ENCODE measurements at places on chromosomes 13 and 19. TPM values are rescaled to one million over a fixed set of nuclear protein-coding genes. Genes with fewer than 3 reads are reported as not detected.

Gene TEX29
- not detected for total RNA-seq

Gene C19orf73
- total RNA-seq: 1.4 TPM

Gene VAV1
- total RNA-seq: 0.05 TPM

Gene GAPDHS
- total RNA-seq: not detected

Gene IER2
- total RNA-seq: 80.4 TPM

GRCh38 chr13:79440958-79441528 is 35.0 kb upstream of the RBM26 start:
- H3K4me1 ChIP-seq: no peaks in the 10 kb centered on the region
- no peaks in the 10 kb centered on the region for H3K27me3 ChIP-seq
- H3K36me3 ChIP-seq: no peaks in the 10 kb centered on the region
- H3K27ac ChIP-seq: no peak overlapping the region
- DNase-seq: no peak

DNA sequence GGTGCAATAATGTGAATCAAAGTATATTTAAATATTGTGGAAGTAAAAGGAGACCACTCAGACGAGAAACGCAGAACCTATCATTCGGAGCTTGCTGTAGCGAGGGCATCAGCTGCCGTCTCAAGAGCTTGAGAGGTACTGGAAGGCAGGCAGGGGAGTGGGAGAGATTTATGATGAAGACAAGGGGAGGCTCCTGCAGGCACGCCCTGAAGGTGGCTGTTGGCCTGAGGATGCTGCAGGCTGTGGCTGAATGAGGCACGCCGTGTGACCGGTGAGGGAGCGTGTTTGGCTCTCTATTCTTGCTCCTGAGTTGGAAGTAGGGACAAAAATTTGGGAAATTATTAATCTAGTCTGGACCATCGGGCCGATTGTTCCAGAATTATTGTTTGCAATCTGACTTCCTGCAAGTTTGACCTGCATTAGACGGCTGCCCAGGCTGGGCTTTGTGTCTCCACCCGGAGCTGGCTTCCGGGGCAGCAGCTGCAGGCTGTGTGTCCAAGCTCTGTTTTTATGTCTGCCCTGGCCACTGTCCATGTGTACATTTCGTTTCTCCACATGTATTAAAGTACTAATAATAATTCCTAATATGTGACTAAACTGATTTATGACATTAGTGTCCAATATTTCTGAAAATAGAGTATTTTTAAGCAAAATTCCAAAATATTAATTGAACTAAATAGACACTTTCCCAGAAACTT is 91.1 kb upstream of the ANKRD10 start:
- no peak overlapping the region for H3K27ac ChIP-seq
- no peak overlapping the region for H3K4me3 ChIP-seq
- no peaks in the 10 kb centered on the region for H3K4me1 ChIP-seq
- H3K36me3 ChIP-seq: no peaks in the 10 kb centered on the region
- DNase-seq: no peak
- H3K27me3 ChIP-seq: no peaks in the 10 kb centered on the region

GRCh38 chr13:98450026-98450425 is 126.9 kb downstream of the STK24 start:
- no peak for DNase-seq
- no peak overlapping the region for H3K4me3 ChIP-seq
- no peaks in the 10 kb centered on the region for H3K27me3 ChIP-seq
- no peaks in the 10 kb centered on the region for H3K4me1 ChIP-seq

DNA sequence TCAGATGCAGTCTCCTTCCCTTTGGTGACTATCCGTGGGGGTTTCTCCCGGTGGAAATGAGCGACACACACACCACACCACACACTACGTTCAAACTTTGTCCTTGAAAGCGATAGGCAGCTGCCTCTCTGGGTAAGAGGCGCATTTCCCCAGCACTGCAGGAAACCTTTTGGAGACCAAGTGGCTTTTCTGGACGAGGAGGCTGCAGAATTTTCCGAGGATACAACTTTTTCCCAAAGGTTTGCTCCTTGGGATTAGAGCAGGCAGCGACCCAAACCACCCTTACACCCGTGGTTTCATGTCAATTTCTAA is 38.2 kb upstream of the FLT1 start:
- H3K27ac ChIP-seq: no peak overlapping the region
- H3K36me3 ChIP-seq: no peaks in the 10 kb centered on the region
- peaks cover 4% of the 10 kb centered on the region for H3K4me1 ChIP-seq
- H3K27me3 ChIP-seq: peaks cover 9% of the 10 kb centered on the region
- no peak for DNase-seq

DNA sequence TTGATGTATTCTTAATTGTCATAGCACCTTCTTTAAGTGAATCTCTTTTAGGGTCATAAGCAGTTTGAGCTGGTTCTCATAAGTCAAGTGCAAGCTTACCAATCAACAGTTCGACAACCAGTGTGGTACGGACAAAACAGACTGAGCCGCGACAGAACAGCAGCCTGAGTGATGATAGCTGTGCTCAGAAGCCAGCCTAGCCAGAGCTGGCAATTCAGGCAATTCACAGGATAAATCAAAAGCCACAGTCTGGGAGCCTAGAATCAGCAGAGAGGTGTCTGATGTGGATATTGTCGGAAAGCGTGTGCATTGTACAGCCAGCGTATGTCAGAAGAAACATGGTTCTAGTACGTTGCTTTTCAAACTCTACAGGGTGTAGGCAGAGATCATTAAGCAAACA is 14.9 kb downstream of the UBE2L5 start:
- no peak for DNase-seq
- H3K27ac ChIP-seq: no peak overlapping the region
- H3K4me1 ChIP-seq: no peaks in the 10 kb centered on the region
- no peak overlapping the region for H3K4me3 ChIP-seq

GRCh38 chr19:3374369-3375112 is 8.2 kb downstream of the NFIC start:
- peak overlapping the region; percentile 20 for H3K4me3 ChIP-seq
- DNase-seq: no peak
- H3K4me1 ChIP-seq: peaks cover 57% of the 10 kb centered on the region
- no peaks in the 10 kb centered on the region for H3K27me3 ChIP-seq
- H3K36me3 ChIP-seq: no peaks in the 10 kb centered on the region

DNA sequence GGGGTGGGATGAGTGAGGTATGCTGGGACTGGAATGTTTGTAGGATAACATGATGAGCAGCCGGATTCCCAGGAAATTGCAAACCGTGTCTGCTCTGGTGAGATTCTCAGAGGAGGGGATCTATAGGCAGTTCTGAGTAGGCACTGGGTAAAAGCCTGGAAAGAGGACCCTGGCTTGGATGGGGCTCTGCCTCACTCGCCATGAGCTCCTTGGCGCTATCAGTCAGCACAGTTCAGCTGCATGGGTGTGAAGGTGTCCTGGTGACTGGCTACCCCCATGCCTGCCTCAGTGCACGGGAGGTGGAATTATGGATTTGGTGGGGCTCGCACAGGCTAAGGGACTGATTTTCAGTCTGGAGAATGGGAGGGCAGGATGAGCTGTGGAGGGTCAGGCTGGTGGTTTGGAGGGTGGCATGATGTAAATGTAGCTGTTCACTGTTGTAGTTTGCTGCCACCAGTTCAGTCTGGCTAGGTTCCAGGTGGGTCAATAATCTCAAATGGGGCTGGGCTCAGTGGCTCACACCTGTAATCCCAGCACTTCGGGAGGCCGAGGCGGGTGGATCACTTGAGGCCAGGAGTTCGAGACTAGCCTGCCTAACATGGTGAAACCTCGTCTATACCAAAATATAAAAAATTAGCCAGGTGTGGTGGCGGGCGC is 9.2 kb upstream of the ZNF627 start:
- no peak for DNase-seq
- peak overlapping the region; percentile 18 for H3K4me3 ChIP-seq
- H3K27ac ChIP-seq: no peak overlapping the region

DNA sequence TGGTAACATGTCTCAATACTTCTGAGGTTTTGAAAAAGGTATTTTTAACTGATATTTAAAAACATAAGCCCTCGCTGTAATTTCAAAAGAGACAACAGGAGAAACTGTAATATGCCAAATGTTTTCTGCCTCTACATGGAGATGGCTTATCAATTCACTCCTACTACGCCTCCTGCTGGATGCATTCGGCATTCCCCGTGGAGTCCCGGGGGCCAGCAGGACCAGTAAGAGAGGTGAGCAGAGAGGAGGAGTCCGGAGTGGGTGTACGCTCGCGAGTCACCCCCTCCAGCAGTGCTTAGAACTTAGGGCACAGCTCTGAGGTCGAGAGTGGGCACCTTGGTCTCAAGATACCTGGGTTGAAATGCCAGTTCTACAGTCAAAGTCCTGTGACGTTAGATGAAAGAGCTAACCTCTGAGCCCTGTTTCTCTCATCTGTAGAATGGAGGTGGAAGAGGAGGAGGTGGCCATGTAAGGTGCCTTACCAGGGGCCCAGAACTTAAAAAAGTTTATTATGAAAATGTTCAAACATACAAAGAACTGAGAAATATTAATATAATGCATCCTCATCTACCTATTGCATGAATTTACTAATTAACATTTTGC is 110.2 kb downstream of the STK24 start:
- no peak for DNase-seq
- no peaks in the 10 kb centered on the region for H3K27me3 ChIP-seq
- no peaks in the 10 kb centered on the region for H3K36me3 ChIP-seq
- no peaks in the 10 kb centered on the region for H3K4me1 ChIP-seq
- no peak overlapping the region for H3K4me3 ChIP-seq

DNA sequence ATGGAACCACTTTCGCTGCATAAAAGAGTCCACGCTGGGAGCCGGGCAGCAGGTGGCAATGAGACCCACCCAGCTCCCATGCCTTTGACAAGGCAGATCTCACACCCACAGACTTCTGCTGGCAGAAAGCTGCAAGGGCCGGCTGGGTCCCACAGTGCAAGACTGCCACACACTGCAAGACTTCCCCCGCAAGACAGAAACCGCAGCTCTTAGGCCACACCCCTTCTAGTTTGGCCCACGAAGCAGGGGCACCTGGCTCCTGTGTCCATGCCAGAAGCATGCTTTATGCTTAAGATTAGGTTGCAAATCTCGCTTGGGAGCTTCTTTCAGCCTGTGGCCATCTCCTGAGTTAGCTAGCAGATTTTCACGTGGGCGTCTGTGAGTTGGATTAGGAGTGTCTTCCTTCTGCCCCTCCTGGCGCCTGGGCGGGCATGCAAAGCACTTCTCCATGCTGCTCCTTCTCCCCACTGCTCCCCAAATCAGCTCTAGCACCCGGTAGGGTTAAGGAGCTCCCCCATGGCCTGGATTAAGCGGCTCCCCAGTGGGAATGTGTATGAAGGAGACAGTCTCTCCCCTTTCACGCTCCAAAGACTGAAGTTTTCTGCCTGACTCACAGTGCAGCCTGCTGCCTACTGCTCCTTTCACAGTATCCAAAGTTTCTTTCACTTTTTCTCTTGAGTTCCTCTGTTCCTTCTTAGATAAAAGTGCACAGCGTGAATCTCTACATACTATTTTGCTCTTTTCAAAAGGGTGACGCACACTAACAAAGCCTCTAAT is 17.7 kb downstream of the GPC6 start:
- no peak for DNase-seq
- H3K27me3 ChIP-seq: no peaks in the 10 kb centered on the region
- H3K4me3 ChIP-seq: peak overlapping the region; percentile 23
- no peaks in the 10 kb centered on the region for H3K36me3 ChIP-seq
- H3K4me1 ChIP-seq: no peaks in the 10 kb centered on the region

DNA sequence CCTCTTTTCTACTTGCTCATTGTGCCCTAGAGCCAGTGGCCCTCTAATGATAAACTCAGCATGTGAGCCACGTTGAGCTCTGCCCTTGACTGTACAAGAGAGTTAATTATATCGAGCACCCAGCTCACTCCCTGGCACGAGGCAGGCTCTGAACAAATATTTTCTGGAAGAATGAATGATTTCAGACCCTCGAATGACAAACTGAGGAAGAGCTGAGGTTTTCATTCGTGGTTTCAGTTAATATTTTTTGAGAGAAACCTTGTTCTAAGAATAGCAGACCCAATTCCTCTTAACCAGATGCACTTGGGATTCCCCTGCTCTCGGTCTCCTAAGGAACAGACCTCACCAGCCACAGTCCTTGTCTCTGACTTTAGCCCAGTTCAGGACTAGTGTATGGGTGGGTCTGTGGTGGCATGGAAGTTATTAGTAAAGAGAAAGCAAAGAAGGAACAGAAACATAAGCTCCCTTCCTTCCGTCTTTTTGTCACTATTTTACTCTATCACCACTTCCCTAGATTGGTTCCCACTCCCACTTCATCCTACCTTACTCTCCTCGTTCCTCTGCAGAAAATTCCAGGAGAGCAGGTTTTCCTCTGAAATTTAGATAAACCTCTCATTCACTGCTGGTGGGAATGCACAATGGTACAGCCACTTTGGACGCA is 22.1 kb upstream of the WDFY2 start:
- no peak overlapping the region for H3K4me3 ChIP-seq
- no peak overlapping the region for H3K27ac ChIP-seq
- DNase-seq: no peak
- no peaks in the 10 kb centered on the region for H3K36me3 ChIP-seq

- no peak overlapping the region for H3K27ac ChIP-seq
- no peak overlapping the region for H3K4me3 ChIP-seq
Observed at GRCh38 chr19:2381148-2381820, 21.2 kb downstream of the TMPRSS9 start.

DNA sequence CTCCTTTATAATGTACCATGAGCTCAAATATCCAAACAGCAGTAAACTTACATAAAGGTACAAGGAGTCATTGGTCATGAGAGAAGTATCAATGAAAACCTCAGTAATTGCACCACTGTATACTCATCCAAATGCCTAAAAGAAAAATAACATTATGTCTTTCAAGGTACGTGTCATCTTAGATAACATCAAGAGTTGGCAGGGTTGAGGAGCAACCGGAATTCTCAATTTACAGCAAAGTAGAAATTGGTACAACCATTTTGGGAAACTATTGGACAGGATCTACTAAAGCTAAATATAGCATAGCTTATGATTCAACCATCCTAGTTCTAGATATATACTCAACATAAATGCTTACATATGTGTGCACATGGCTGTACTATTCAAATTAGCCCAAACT is 502.8 kb downstream of the GPC6 start:
- H3K27ac ChIP-seq: no peak overlapping the region
- no peak overlapping the region for H3K4me3 ChIP-seq
- H3K36me3 ChIP-seq: no peaks in the 10 kb centered on the region

- H3K4me1 ChIP-seq: peaks cover 4% of the 10 kb centered on the region
- no peaks in the 10 kb centered on the region for H3K36me3 ChIP-seq
- peak overlapping the region; percentile 29 for H3K27ac ChIP-seq
- no peaks in the 10 kb centered on the region for H3K27me3 ChIP-seq
- H3K4me3 ChIP-seq: peak overlapping the region; percentile 32
- DNase-seq: no peak
Observed at GRCh38 chr13:67224148-67224846, 5.8 kb downstream of the PCDH9 start.
